IPS-NIHi11 (cell line): ENCODE measurements at places on chromosomes 3 and 15.
A peak's percentile ranks its signal among the peaks of the same experiment; 100 is the strongest.

DNA sequence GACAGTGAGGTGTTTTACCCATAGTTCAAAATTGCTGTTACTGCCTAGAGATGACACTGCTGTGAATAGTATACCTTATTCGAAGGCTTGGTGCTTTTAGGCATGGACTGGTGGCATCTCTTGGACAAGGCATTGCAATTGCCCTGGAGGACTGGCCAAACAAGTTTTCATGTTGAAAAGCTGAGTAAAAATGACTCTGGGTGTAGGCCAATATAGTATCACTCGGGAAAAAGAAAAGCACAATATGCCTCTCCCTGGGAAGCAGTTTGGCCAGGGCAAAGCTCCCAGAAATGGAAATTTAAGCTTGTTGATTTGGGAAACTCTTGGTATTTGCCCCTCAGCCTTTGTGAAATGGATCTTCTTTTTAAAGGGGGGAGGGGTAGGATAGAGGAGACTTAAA is 54.8 kb downstream of the ZNF609 start:
- DNase-seq, result peak; percentile 31

GRCh38 chr15:93895976-93896770 is 335.2 kb upstream of the MCTP2 start:
- DNase-seq, result no peak

DNA sequence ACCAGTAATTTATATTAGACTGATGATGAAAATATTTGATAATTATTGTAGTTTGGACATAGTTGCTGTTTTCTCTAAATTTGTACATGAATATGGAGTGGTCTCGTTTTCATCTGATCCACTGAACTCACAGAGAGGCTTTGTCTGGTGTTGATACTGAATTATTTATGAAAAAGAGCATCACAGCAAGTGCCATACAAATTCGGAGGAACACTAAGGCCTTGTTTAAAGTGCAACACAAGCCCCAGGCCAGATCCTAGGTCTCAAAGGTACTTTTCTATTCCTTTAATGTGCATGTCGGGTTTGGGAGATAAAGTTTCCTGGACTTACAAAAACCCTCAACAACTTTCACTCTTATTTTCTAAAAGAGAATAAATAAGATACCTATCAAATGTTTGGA is 796.8 kb upstream of the EPHA6 start:
- DNase-seq, result no peak

- no peak for DNase-seq
Observed at GRCh38 chr15:34651997-34652725, 68.7 kb upstream of the GOLGA8B start.

- DNase-seq, result no peak
Observed at GRCh38 chr3:187979564-187979963, 174.4 kb upstream of the LPP start.

DNA sequence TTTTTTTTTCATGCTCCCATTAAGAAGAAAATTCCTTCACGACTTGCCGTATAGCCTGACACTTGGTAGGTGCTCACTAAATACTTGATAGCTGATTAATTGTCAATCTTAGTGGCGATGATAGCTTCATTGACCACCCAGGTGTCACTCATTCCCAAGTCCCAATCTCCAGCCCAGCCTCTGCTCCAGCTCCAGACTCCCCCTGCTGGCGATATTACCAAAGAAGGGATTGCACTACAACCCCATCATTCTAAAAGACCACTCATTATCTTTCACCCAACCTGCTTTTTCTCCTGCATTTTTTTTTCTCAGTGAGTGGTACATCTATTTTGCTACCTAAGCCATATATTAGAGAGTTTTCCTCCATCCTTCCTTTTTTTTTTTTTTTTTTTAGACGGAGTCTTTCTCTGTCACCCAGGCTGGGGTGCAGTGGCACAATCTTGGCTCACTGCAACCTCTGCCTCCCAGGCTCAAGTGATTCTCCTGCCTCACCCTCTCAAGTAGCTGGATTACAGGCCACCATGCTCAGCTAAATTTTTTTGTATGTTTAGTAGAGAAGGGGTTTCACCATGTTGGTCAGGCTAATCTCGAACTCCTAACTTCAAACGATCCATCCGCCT is 19.5 kb upstream of the COMMD2 start:
- DNase-seq, result peak; percentile 70

DNA sequence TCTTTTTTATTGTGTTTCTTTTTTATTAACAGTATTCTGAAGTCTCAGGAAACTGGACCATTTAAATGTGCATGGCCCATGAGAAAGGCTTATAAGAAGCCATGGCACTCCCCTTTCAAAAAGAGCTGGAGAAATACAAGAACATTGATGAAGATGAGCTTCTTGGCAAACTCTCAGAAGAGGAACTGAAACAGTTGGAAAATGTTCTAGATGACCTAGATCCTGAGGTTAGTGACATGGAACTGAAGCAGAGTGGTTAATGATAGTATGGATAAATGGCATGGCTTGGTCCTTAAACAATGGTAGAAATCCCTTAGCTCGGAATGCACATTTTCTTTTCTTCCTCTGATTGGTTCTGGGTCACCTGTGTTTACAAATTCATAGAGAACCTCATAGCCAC is 14.9 kb downstream of the TMOD2 start:
- no peak for DNase-seq

DNA sequence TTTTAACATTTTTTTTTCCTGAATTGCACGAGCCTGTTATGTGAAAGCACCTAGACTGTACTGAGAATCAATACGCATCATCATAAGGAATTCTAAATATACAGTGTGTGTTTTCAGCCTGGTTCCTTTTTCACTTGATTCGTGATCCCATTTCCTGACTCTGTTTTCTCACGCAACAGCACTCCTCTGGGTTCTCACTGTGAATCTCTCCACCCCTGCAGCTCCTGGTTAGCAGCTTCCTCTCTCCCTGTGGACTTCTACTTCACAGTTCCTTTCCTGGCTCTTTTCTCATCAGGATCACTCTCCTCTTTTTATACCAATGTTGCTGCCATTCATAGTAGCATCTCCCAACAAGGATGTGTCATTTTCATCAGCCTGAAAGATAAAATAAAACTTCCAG is 297.2 kb downstream of the CADM2 start:
- no peak for DNase-seq

GRCh38 chr3:30340500-30340899 is 265.9 kb upstream of the TGFBR2 start:
- DNase-seq, result no peak

- DNase-seq, result no peak
Observed at GRCh38 chr3:23671851-23672589, 133.7 kb upstream of the UBE2E1 start.

GRCh38 chr3:105140899-105141367 is 225.8 kb upstream of the ALCAM start:
- DNase-seq, result no peak

DNA sequence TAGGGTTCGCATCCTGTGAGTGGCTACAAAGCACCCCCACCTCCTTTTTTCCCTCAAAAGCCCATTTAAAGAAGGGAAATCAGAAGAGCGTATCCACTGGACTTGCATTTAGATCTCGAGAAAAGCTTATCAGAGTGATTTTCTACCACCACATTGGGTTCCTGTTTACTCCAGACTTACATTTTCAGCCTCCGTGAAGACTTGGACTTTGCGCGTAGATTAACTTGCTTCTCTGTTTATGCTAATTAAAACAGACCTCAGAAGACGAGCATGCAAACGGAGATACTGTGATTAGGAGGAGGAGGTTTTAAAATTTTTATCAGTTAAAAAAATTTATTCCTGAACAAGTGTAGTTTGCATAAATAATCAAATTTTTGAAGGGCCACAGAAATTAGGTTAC is 115.7 kb downstream of the AKAP13 start:
- no peak for DNase-seq

DNA sequence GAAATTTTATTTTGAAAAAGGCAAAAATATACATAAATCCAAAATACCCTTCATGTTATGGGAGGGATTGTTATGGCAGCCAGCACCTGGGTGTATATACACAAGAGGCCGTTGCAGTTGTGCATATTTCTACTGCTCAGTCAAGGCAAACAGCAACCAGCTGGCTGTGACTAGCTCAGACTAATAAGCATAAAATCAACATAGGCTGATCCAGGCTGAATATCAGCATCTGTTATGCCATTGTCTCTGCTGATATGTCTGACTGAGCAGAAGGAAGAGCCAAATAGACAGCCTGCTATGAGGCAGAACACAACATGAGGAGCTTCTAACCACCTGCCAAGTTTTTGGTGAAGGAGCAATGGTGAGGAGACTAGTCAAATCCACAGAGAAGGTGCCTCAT is 457.5 kb upstream of the ALCAM start:
- no peak for DNase-seq

GRCh38 chr15:83404121-83404520 is 43.0 kb upstream of the SH3GL3 start:
- DNase-seq, result no peak

- DNase-seq, result no peak
Observed at GRCh38 chr15:50321680-50322210, 33.3 kb downstream of the GABPB1 start.

GRCh38 chr3:142563496-142563997 is 15.0 kb downstream of the ATR start:
- DNase-seq, result no peak

DNA sequence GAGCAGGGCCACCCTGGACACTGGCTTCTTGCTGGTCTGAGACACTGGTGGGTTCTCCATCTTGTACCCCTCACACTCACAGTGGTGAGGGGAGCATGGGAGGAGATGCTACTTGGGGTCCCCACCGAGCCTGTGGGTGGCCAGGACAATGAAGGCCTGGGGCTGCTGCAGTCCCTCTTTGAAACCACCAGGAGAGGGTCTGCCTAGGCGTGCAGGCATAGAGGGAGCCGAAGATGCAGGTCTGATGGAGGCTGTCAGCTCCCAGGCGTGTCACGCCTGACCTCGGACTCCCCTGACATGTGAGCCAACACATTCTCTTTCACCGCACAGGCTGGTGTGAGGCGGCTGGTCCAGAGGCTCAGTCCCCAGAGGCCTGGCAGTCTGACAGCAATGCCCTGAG is 39.1 kb downstream of the NIPA2 start:
- no peak for DNase-seq

GRCh38 chr15:95837341-95838004 is 493.0 kb upstream of the NR2F2 start:
- no peak for DNase-seq

DNA sequence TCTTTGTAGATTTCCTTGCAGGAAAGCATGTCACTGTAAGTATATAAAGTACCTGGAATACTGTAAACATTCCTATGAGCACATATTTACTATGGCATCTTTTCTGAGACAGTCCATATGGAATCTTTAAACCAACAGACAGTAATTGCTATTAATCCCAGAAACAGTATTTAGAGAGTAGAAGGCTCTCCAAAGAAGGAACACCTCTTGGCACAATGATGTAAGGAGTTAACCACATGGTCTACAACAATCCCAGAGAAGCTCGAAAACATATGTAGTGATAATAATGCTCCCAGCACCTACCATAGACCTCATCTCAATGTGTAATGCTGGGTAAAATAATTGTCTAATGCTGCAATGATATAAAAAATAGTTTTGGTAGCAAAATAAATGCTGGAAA is 95.8 kb upstream of the IL12A start:
- no peak for DNase-seq

DNA sequence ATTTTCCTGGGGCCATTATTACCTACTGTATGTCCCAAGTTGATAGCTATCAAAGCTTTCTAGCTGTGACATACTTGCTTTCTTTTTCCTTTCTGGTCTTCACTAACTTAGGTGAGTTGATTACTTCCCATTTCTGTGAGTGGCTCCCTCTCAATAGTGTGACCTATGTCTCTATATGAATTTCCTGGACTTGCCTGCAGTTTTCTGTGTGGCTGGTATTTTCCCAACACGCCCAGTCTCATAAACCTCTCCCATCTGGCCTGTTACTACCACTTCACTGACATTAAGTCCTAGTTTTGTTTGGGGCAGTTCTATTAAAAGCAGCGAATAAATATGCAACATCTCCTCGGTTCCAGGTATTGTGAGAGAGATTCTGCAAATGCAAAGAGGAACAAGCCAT is 671.2 kb downstream of the SI start:
- no peak for DNase-seq

- no peak for DNase-seq
Observed at GRCh38 chr3:76403556-76403955, 618.2 kb upstream of the ZNF717 start.

DNA sequence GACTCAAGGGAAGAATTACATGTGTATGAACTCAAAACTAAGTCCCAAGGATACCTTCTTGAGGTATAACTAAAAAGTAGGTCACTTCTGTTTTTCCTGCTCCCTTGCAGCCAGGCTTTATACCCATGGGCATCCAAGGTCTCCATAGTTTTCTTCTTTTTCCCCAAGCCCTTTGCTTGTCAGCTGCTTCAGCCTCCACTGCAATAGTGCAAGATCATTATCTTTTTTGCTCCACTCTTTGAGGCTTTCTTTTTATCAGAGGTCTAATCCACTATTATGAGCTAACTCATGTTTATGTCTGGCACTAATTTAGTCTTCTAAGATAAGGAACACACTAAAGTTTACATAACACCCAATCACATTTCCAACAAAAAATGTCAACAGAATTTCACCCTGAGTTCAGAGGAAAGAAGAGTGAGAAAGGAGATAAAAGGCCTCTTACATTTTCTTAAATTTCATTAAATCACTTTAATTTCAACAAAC is 121.2 kb upstream of the LSAMP start:
- no peak for DNase-seq

DNA sequence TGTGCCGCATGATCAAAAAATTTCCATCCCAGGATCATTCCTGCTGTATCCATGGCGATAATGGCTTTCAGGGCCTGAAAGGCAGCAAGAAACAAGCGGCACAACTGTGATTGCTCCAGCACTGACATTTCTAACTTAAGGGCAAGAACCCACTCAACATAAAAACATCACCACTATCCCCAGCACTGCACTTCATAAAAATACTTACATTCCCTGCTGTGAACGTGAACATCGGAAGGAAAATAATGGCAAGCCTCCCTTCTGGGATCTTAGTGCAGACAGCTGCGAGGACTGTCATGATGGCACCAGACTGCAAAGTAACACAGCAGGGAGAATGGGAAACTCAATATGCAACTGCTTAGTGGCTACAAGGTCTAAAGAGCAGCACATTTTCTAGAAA is 8.1 kb upstream of the MAP6D1 start:
- no peak for DNase-seq

DNA sequence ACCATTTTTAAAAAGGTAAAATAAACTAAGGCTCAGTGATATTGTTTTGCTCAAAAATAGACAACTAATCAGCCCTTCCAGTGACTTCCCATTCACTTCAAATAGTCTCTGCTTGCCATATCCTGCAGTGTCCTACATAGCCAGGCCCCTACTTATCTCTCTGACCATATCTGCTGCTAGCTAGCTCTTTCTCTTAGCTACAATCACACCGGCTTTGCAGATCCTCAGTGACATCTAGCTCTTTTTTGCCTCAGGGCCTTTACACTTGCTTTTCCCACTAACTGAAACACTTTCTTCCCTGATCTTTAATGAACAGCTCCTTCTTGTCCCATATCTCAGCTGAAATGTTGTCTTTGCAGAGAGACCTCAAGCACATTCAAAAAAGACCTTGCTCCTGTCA is 161.3 kb downstream of the IL5RA start:
- DNase-seq, result no peak

DNA sequence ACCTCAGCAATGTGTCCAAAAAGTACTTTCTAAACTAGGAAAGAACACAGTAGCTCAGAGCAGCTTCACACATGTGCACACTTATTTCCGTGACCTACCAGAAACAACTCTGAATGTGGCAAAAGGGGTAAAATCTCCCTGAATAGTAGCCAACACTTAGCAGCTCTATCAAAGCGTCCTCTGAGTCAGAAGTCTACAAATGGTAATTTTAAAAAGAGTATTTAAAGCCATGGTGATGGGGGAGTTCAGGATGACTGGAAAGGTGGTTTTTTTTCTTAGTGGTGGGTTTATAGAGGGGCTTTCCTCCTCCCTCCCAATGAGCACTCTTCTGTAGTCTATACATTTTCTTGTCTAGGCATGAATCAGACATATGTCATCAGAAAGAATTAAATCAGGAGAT is 223.8 kb upstream of the PRICKLE2 start:
- DNase-seq, result no peak
